ENCODE measurements at places on chromosomes 1 and 21.

- no peak for DNase-seq
These were observed 154.9 kb downstream of the MAGI3 start for GRCh38 chr1:113545210-113545609.

GRCh38 chr1:100816049-100816448, 78.6 kb downstream of the EXTL2 start:
- no peak for DNase-seq

- DNase-seq, result no peak
These were observed 8.0 kb downstream of the SYT6 start for GRCh38 chr1:114145504-114146151.

GRCh38 chr21:37842163-37842919, 73.9 kb downstream of the KCNJ6 start:
- DNase-seq, result no peak

GRCh38 chr1:236575523-236575922, 28.8 kb downstream of the HEATR1 start:
- no peak for DNase-seq

DNA sequence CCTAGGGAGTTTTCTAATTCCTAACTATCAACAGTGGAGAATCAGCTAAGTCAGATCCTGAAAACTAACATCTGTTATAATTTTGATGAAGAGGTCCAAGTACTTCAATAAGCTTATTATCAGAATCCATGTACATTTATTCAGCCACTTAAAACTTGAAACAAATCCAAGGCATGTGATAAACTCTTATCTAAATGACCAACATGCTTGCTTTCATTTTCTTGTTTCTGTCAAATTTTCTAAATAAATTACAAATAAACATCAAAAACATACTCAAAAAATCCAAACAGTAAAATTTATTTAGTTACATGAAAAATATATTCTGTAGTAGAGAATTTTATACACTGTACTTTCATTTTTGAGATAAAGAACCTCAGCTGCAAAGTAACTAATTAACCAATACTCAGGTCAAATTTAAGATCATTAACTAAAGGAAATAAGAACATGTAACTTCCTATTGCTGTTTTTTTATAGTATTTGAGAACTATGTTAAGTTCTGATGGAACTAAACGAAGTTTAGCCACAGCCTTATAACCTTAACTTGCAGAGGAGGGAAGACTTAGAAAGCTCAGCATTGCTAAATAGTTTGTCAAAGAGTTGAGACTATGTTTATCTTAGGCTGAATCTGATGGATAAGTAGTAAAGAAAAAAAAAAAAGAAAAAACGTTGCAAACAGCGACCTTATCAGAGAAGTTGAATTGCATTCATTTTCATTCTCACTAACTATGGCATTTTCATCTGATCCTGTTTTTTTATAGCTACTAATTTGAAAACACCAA, 44.9 kb downstream of the SYNJ1 start:
- DNase-seq, result no peak

DNA sequence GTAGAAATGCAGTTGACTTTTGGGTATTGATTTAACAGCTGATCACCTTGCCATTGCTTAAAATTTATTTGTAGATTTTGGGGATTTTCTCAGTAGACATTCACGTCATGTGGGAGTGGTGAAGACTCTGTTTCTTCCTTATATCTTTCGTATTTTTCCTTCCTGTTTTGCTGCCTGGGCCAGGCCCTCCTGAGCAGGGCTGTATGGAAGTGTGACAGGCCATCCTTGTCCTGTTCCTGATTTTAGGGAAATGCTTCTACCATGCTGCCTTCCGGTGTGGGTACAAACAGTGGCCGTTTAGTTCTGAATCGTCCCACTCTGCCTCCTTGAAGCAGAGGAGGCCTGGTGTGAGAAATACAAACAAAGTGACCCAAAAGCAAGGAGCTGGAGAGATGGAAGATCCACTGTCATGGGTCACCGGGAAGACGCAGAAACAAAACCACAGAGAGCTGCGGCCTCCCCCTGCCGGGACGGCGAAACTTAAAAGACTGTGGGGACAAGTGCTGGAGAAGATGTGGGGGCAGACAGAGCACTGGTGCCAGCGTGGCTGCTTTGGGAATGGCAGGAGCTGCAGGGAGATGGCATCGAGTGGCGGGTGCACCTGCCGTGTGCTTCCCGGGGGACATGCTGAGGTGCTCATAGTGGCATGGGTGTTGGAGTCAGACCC, 7.6 kb downstream of the AGPAT3 start:
- DNase-seq, result no peak

DNA sequence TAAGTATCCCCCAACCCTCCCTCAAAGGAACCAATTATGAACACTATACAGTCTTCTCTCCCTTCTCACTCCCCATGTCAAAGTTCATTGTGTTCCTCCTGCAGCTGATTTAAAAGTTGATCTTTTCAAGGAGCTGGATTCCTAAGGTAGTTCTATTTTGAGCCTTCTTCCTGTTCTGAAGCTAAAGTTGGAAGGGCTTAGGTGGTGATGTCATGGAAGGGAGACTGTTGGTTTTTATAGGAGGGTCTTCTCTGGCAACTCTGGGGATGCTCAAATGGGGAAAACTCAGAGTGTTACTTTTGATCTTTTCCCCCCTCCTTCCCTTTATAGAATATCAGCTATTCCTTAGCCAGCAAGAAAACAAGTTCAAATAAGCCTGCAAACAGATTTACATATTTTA, 83.0 kb upstream of the AK4 start:
- DNase-seq, result no peak

GRCh38 chr1:232776526-232777106, 28.6 kb upstream of the MAP10 start:
- no peak for DNase-seq

DNA sequence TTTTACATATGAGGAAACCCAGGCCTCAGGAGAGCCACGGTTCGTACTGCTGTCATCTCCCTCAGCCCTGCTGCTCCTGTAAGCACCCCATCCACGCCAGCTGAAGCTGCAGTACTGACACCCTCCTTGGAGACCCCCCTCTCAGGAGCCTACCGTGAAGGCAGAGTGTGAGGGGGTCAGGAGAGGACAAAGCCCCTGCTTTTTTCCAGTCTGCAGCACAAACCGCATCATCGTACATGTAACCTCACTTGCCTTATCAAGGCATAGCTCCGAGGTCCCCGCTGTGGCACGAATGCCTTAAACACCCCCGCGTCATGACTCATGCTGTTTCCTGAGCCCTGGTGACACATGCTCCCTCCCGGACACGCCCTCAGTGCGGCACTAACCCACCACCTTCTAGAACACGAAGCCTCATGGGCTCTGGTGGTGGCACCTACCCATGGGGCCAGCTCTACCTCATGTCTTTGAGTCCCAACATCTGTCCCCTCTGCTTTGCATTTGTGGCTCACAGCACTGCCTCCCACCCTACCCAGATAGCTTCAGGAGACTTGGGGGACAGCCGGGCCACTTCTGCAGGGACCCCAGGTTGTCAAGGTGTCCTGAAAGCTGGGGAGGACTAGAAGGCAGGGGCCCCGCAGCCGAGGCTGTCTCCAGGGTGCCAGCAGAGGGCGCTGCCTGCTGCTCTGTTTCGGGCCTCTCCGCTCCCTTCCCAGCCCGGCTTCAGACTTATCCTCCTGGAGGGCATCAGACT, 4.9 kb downstream of the SH3BGRL3 start:
- DNase-seq, result peak; percentile 91

DNA sequence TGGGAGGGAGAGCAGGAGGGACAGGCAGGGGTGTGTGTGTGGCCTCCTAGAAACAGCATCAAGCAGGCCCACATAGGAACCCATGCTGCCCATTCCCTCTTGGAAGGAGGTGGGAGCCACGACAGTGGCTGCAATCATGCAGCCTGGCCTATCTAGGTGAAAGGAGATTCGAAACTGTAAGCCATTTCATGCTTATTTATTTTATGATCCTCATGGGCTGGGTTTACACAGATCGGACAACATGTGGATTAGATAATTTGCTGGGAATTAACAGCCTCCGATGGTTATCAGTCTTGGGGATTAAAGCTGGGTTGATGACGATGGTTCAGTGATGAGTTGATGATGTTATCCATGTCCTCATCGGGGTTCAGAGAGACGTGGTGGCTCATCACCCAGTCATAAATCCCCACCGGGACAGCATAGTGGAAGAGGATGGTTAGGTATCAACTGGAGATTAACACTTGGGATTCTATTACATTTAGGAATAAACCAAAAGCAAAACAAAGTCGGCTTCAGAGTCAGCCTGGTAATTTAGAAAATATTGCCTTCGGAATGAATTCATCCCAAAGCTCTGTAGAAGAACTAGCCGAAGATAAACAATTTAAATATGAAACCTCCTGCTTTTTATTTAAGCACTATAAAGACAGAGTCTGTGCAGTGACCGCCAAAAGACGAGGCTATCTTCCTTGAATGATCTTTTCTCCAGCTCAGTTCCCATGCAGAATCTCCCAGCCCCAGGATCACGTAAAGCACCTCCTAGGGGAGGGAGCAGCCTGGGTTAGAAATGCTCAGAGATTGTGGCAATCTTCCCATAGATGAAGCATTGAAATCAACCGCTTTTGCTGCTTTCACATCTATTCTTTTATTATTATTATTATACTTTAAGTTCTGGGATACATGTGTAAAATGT, 252.8 kb downstream of the FOXD2 start:
- DNase-seq, result no peak

- DNase-seq, result no peak
These were observed 697 bp downstream of the SLC22A15 start for GRCh38 chr1:115976921-115977498.

DNA sequence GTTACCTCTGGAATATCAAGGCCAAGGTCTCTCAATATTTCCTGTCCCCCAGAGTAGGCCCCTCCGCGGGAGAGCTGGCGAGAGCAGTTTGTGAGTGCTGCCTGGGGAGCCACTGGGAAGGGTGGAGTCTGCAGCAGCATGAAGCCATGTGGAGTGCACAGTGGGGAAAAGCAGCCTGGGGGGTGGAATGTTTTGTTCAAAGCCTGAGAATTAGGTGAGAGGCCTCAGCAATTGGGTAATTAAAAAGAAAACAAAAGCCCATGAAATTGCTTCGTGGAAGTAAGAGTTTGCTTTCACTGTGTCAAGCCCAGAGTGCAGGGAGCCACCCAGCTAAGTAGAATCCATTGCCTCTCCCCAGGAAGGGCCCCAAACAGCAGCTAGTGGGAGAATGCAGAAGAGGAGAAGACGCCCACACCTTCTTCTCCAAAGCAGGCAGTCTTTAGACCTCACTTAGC, 30.2 kb upstream of the DISC1 start:
- no peak for DNase-seq

DNA sequence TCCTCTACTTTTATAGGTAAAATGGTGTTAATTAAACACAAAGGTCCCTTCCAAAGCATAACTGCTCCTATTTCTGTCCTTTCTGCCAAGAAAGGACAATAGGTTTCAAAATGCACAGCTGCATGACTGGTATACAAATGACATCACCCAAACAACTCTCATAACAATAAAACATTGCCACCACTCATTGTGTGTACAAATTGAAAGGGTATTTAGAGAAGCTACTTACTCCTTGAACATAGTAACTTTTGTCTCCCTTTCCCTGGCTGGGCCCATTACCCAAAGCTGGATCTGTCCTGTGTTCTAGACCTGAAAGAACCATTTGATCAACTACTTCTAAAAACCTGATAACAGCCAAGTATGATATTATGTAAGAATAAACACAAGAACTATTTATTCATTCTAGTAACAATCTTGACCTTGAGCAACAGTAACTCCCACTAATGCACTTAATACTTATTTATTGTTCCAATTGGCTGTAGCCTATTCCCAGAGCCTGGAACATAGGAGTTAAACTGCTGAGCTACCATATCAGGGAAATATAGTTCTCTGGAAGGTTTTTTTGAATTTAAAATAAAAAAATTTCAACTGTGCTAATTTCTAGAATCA, 38.2 kb downstream of the TTLL7 start:
- no peak for DNase-seq

DNA sequence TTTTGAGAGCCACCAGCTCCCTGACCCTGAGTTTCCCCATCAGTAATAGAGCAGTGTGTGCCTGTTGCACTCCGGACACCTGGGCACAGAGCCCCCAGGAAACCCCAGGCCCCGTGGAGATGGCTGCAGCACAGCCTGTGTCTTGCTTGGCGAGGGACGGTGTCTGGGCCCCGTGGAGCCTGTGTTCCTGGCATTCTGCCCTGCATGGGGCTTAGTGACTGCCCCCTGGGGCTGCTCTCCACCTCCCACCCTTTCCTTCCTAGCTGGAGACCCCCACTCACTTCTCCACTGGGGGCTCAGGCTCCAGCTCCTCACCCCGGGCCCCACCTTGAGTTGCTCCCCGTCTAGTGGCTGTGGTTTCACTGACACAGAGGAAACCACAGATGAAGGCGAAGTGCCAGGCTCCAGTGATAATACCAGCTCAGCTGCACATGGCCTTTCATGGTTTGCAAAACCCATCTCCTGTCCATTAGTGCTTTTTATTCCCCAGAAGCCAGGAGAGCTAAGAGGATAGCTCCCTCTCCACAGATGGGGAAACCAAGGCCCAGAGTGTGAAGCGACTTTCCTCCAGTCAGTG, 39.4 kb downstream of the DMRTB1 start:
- DNase-seq, result no peak

DNA sequence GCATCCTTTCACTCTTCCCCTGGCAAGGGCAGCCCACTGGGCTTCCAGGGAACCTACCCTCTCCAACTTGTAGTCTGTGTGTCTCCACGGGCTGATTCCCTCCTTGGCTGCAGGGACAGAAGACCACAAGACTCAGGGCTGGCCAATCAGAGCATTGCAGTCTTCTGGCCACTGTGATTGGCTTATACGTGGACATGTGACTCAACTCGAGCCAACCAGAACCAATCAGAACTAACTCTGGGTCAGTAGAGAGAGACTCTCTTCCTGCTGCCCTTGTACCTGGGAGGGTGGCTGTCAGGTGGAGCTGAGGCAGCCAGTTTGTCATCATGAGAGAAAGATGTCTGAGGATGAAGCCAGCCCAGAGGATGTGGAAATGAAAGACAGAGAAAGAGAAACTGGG, 64.0 kb downstream of the DHRS3 start:
- DNase-seq, result no peak

- DNase-seq, result peak; percentile 78
These were observed 1.5 kb upstream of the COL16A1 start for GRCh38 chr1:31705080-31705866.

- DNase-seq, result no peak
These were observed 119.0 kb upstream of the NFIA start for GRCh38 chr1:60963167-60963940.

- DNase-seq, result no peak
These were observed 13.9 kb downstream of the BTBD8 start for GRCh38 chr1:92094090-92094489.

GRCh38 chr1:1373815-1374588, 1.0 kb downstream of the AURKAIP1 start:
- DNase-seq, result no peak

GRCh38 chr21:41366522-41367151, 4.8 kb downstream of the MX2 start:
- no peak for DNase-seq

- no peak for DNase-seq
These were observed 260.5 kb downstream of the KCNJ6 start for GRCh38 chr21:37655611-37656300.

Measured in activated T-cell treated with anti-CD3 and anti-CD28 coated beads, Interleukin-2, amount 50 U/mL, for 24 hours (primary cell).